ENCODE measurements at places on chromosomes 3 and 15.
A peak's percentile ranks its signal among the peaks of the same experiment; 100 is the strongest.

DNA sequence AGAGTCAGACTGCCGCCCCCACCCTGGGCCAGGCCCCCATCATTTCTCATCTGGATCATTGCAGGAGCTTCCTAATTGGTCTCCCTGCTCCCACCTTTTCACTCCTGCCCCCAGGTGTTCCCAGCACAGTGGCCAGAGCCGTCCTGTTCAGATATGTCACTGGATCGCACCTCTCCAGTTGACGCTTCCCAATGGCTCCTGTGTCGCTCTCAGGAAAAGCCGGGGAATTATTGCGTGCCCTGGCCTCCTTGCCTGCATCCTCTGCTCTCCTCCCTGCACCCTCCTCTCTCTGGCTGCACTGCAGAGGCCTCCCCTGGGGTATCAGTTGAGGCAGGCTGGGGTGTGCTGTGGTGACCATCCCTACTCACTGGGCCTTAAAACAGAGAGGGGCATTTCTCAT lies 25.5 kb upstream of the CYP11A1 start:
- DNase-seq: no peak

- no peak for DNase-seq
Observed at GRCh38 chr15:94412979-94413746, 181.8 kb downstream of the MCTP2 start.

DNA sequence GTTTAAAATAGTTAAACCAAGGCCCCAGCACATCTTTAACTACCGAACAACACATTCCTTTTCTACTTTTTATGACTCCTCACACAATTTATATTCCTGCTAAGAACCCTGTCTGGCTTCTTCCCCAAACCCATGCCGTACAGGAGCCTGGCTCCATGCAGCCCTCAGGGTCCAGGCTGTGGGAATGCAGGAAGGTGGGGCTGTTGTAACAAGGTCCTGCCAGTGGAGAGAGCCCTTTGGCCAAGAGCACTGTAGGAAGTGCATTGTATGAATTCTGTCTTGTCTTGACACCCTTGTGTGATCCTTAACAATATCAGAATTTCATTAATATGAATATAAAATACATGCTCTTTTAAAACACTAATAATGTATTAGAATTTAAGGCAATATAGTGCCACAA lies 563.8 kb downstream of the TBL1XR1 start:
- no peak for DNase-seq

GRCh38 chr15:61483599-61483998 lies 254.5 kb upstream of the RORA start:
- DNase-seq: no peak

DNA sequence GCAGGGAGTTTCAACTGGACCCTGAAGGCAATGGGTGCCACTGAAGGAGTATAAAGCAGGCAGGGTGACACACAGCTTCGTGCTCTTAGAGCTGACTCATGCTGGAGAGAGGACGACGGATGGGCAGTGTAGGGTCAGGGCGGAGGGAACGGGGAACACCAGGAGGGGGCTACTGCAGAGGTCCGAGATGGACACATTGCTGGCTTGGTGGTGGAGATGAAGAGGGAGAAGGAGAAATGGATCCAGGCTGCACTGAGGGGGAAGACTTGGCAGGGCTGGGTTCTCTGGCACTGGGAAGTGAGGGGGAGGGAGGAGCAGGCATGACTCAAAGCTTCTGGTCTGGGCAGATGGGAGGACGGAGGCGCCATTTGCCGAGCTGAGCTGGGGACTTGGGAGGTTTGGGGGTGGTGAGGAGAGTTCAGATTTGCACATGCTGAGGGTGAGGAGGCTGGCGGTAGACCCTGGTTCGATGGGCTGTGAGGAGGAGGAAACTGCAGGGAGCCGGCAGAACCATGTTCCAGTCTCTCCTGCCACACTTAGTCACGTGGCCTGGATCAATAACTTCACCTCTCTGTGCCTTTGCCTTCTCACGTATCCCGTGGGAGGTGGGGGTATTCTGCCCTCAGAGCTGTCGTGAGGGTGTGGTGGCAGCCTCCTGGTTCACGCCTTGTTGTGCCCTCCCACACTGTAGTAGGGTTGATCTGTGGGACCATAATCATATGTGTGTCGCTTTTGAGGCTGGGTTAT lies 4.6 kb upstream of the KCTD6 start:
- peak; percentile 63 for DNase-seq

GRCh38 chr3:187504435-187504834 lies 136.2 kb downstream of the RTP4 start:
- DNase-seq: no peak

- DNase-seq: peak; percentile 92
Observed at GRCh38 chr3:54954022-54954421, 26.2 kb upstream of the LRTM1 start.

GRCh38 chr3:179449636-179450035 lies 1.6 kb downstream of the GNB4 start:
- DNase-seq: no peak
